Psoas muscle (tissue), 8 donors: ENCODE measurements at places on chromosomes 1 and 21. TPM values are rescaled to one million over a fixed set of nuclear protein-coding genes. Genes with fewer than 3 reads are reported as not detected.

DNA sequence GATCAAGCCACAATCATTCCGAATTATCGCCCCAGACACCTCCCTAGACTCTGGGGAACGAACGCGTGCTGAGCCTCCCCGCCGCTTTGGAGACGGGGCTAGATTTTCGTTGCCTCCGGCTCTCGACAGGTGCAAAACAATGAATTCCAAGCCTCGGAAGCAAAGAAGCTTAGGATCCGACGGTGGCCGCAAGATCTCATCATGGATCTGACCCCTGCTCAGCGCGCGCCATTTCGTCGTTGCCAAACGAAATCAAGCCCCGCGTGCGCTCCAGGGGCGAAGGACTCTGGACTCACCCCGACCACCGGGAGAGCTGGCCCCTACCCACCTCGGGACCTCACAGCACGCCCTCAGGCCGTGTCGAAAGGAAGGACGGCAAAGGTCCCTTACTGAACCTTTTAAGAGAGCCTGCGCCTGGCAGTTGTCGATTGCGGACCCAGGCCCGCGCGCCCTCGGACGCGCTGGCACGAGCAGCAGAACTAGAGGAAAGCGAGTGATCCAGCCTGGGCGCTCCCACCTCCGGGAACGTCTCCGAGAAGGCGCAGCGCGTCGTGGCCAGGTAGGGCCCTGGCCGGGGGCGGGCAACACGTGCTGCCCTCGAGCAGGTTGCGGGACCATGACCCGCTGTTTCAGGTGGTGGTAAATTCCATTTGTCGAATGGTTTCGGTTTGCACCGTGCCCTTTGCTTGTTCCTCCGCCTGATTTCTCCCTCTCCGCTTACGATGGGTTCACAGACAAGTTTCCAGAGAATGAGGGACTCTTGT, 1.6 kb upstream of the RUNX3 start:
- DNase-seq = no peak
- peaks cover 10% of the 10 kb centered on the region for H3K4me1 ChIP-seq
- no peak overlapping the region for H3K27ac ChIP-seq
- H3K36me3 ChIP-seq = no peaks in the 10 kb centered on the region
- peak overlapping the region; percentile 35 for H3K4me3 ChIP-seq
- H3K27me3 ChIP-seq = peaks cover 48% of the 10 kb centered on the region

Gene FAM110D
- 2.9 TPM for total RNA-seq

DNA sequence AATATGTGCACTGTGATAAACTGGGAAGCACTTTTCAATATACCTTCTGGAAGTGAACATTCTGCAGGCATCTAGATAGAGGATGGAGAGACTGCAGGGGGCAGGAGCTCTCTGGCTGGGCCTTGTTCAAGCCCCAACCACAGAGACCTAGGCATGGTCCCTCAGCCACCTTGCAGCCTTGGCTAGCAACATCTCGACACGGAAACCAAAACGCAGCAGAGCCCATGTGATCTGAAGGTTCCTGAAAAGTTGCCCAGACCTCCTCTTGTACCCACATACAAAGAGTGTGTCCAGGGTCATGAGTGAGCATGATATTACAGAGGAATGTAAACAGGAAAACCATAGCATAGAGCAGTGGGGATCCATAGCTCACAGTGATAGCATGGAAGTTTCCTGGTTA, 33.1 kb upstream of the SAMD11 start:
- no peaks in the 10 kb centered on the region for H3K27me3 ChIP-seq
- no peak overlapping the region for H3K4me3 ChIP-seq
- H3K27ac ChIP-seq = no peak overlapping the region
- no peaks in the 10 kb centered on the region for H3K4me1 ChIP-seq
- DNase-seq = no peak

Gene TNFRSF14
- 6.2 TPM for total RNA-seq

GRCh38 chr1:201260236-201260590, 23.1 kb upstream of the PKP1 start:
- H3K4me1 ChIP-seq = no peaks in the 10 kb centered on the region
- peaks cover 13% of the 10 kb centered on the region for H3K27me3 ChIP-seq
- H3K36me3 ChIP-seq = no peaks in the 10 kb centered on the region
- no peak for DNase-seq

Gene IQCC
- 0.24 TPM for total RNA-seq
